ENCODE measurements at places on chromosomes 4 and X. TPM values are rescaled to one million over a fixed set of nuclear protein-coding genes. Genes with fewer than 3 reads are reported as not detected.

- no peak for DNase-seq
These were observed 10.4 kb downstream of the RELL1 start for GRCh38 chr4:37675587-37676290.

GRCh38 chr4:177225605-177226004 is 84.1 kb upstream of the NEIL3 start:
- DNase-seq, result no peak

DNA sequence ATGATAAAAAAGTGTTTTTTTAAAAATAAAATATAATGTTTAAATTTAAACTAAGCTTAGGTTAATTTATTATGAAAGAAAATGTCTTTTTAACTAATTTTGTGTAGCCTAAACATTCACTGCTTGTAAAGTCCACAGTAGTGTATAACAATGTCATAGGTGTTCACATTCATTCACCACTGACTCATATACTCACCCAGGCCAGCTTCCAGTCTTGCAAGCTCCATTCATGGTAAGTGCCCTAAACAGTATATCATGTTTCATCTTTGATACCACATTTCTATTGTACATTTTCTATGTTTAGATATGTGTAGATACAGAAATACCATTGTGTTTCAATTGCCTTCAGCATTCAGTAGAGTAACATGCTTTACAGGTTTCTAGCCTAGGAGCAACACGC is 530.3 kb downstream of the EPHA5 start:
- DNase-seq, result no peak

- no peak for DNase-seq
These were observed 245.4 kb upstream of the PSAPL1 start for GRCh38 chr4:7680106-7680505.

The POLN gene
- 2.8 TPM for total RNA-seq
